ENCODE measurements at places on chromosomes 2 and 18.

DNA sequence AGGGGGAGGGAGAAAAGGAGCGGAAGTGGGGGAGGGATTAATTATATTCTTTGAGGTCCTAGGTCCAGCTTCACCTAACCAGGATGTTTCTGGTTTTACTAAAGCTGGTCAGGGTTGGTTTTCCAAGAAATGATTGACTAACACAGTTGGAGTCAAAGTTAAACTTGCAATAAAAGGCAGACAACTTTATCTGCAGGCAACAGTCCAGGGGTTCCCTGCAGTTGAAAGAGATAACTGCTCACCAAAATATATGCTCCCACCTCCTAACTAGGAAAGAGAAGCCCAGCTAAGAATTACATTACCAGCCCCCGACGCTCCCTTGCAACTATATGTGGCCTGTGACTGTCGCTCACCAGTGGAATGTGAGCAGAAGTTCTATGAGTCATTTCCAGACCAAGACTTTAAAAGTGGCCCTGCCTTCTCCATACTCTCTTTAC is 140.0 kb upstream of the PKDCC start:
- DNase-seq, result no peak

- DNase-seq, result no peak
Observed at GRCh38 chr18:69887256-69887655, 60.4 kb downstream of the CD226 start.

DNA sequence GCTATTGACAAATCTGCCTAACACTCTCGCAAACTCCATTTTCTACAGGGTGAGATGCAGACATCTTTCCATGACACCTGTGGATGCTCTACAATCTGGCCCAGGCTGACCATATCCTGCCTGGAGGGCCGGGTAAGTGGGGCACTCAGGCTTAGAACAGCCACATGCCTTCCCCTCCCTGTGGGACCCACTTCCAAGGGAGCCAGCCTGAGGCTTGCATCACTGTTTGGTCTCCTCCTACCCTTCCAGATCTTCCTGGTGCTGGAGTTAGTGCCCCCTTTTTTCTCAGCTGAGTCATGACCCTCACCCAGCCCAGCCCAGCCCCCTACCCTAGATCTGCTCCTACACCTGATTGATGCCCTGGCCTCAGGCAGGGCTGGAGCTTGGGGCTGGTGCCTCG is 150.2 kb upstream of the MSH6 start:
- no peak for DNase-seq

- no peak for DNase-seq
Observed at GRCh38 chr2:20491739-20492531, 45.1 kb downstream of the RHOB start.

- no peak for DNase-seq
Observed at GRCh38 chr2:26840937-26841610, 6.9 kb upstream of the DPYSL5 start.

DNA sequence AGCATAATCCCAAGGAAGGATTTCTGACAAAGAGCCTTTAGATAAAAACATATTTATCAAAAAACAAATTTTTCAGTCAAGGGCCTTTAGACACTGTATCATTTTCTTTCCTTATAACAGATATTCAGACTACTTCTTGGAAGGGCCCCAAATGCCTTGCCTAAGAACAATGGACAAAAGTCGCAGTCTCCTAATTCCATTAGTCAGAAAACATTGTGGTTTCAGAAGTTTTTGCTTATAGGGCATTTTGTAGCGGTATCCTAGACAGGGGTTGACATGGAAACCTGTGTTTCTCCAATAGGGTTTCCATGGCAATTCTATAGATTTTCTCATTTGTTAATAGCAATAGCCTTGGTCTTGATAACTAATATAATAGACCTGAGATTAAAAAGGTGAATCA is 36.7 kb upstream of the AGPS start:
- DNase-seq, result no peak
